ENCODE measurements at places on chromosomes 2 and 18.

- no peak for ATAC-seq
These were observed 1.5 kb downstream of the VAMP5 start for GRCh38 chr2:85585781-85586105.

DNA sequence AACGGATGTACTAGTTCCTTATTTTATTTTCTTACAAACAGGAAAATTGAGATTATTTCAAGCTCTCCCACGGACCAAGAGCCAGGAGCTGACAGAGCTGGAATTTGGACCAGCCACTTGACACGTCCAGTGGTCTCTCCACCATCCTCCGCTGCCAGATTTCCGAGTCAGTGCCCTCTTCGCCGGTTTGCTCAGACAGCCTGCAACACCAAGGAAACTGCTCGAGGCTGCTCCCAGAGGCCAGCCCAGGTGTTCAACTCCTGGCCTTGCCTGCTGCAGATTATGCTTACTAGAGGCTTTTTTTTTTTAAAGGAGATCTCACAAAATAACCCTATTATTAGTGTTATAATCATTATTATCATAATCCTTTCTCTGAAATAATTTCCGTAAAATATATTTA, 779.8 kb downstream of the RNF144A start:
- ATAC-seq, result no peak

- ATAC-seq, result no peak
These were observed 8.1 kb downstream of the MARS2 start for GRCh38 chr2:197713271-197713670.

DNA sequence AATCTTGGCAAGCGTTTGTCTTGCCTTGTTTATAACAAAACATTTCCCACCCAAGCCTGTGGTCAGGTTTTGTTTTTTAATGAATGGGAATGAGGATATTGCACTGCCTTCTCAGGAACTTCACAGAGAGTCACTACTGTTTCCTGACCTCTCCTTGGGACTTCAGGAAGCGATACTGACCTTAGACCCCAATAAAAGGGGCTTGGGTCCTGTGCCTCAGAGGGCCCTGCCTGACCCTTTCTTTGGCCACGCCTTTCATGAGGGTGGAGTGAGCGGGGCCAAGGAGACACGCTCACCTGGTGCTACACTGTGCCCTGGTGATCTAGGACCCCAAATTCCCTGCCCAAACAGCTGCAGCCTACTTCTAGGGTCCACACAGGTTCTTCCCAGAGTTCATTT, 92.8 kb upstream of the TGFA start:
- ATAC-seq, result no peak

DNA sequence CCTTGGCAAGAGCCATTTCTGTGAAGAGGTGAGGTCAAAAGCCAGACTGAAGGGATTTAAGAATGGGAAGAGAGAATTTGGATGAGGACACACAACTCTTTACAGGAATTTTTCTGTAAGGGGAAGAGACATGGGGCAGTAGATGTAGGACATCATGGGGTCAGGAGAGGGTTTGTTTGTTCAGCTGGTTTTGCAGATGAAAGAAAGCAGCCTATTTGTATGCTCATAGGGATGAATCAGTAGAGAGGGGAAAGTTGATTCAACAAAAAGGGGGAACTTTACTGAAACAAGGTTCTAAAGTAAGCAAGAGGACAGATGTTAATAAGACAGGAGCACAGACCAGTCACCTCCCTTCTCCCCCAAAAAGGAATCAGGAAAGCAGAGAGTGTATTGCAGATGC, 11.2 kb downstream of the SCG2 start:
- ATAC-seq, result no peak

DNA sequence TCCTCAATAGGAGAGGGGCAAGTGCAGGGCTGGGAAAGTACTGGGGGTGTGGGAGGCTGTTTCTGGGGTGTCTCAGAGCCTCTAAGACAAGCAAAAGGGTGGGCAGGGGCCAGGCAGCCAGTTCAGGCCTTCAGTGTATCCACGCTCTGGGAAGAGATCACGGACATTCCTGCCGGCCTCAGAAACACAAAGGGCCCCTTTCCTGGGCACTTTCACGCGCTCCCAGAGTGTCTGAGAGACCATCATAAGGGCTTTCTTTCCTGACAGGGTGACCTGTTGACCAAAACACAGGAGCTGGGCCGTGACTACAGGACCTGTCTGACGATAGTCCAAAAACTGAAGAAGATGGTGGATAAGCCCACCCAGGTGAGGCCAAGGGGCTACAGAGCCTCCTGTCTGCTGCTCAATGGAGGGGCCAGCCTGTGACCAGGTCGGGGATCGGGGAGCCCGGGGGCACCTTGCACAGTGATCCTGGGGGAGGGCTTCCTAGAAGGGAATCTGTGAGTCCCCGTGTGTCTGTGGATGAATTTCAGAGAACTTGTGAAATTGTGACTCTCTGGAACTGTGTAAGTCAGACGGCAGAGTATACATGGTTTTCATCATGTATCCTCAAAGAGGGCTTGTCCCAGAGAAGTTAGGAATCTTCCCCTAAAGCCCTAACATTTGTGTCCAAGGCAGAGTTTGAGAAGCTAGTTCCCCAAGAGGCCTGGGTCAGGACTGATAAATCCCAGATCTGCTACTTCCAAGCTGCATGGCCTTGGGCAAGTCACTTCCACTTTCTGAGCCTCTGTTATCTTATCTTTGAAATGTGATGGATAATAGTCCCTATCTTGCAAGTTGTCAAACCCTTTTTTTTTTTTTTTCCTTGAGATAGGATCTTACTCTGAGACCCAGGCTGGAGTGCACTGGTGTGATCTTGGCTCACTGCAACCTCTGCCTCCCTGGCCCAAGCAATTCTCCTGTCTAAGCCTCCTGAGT, 1.8 kb downstream of the GNLY start:
- no peak for ATAC-seq

GRCh38 chr2:220785178-220785577, 786.9 kb downstream of the EPHA4 start:
- no peak for ATAC-seq

- peak; percentile 17 for ATAC-seq
These were observed 2.0 kb upstream of the CAPN14 start for GRCh38 chr2:31219131-31219969.

DNA sequence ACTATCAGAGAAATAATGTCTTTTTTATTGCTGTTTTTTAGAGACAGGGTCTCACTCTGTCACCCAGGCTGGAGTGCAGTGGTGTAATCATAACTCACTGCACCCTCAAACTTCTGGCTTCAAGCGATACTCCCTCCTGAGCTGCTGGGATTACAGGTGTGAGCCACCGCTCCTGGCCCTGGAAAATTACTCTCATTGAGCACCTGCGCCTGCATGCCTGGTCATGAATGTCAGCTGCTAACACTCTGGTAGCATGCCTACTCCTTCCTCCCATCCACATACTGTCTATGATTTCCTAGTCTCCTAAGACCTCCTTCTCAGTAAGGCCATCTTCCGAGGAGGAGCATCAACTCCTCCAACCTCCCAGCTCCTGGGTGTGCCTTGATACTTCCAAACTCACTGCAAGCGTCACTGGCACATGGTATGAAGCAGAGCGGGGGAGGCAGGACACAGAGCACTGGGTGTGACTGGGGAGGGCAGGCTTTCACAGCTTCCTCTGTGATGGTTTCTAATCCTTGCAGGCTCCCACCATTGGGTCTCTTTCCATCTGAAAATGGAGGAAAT, 1.6 kb upstream of the MAP2 start:
- ATAC-seq, result no peak

DNA sequence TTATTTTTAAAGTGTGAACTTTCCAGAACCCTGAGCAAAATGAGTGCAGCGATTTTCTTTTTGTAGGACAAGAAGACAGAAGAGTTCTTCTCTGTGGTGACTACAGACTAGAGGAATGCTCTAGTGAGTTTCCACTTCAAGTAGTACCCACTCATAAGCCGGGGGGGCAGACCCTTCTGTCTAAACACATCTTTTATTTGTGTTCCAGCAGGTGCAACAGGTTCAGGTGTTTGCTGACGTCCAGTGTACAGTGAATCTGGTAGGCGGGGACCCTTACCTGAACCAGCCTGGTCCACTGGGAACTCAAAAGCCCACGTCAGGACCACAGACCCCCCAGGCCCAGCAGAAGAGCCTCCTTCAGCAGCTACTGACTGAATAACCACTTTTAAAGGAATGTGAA, 25.2 kb downstream of the PTRHD1 start:
- ATAC-seq, result no peak

DNA sequence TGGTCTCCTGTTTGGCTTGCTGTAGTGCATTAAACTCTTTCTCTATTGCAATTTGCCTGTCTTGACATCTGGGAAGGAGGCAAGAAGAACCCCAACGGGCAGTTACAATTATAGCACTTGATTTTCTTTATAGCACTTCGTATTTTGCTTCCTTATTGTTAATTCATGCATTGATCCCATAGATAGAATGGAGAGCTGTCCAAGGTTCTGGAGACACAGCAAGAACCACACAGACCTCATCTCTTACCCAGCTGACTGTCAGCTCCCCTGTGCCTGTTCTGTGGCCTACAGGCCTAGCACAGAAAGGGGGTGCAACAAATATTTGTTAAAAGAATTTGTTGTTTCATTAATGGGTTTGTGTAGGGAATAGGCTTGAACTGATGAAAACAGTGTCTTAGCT, 194.3 kb downstream of the GALNT1 start:
- no peak for ATAC-seq

DNA sequence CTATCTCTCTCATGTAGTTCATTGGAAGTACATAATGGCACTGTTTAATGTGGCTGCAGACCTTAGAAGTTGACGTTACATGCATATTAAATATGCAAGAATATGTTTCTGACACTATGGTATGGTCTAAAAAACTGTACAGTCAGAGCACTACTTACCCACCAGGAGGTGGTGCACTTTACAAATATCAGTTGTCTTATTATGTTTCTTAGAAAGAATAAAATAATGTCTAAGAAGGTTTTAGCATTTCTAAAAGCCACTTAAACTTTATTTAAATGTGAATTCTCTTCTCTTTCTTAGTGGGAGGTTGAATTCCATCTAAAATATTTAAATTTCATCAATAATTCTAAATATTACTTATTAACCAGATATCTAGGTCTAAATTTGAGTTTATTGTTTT, 4.3 kb downstream of the TMEFF2 start:
- ATAC-seq, result no peak

GRCh38 chr18:59358414-59358711, 702 bp downstream of the LMAN1 start:
- ATAC-seq, result no peak

GRCh38 chr2:63589148-63589958, 590 bp downstream of the MDH1 start:
- ATAC-seq, result no peak

DNA sequence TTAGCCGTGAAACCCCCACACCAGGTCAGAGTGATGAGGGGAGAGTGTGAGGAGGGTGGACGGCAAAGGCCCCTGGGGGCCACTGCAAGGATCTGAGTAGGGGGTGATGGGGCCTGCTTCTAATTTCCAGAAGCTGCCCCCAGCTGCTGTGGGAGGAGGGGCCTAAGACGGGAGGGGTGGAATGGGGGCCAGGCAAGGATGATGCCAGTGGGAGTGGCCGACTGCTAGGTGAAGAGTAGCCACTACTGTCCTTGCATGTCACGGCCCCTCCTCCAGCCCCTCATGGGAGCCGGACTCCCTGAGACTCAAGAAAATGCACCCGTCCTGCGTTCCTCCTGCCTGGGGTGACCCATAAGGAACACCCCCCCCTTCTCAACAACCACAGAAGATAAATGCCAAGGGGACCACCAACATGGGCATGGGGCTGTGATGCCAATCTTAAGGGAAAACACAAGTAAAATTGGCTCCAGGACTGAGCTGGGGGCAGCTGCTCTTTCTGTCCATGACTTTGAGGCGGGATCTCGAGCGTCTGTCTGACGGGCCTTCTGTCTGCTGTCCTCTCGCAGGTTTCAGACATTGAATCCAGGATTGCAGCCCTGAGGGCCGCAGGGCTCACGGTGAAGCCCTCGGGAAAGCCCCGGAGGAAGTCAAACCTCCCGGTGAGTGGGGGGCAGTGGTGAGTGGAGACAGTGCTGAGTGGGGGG, 24.2 kb upstream of the PRLH start:
- no peak for ATAC-seq

GRCh38 chr2:79887747-79888374, 375.0 kb downstream of the CTNNA2 start:
- no peak for ATAC-seq

GRCh38 chr2:200300638-200301314, 5.7 kb upstream of the SPATS2L start:
- no peak for ATAC-seq

- ATAC-seq, result no peak
These were observed 613.4 kb downstream of the DCC start for GRCh38 chr18:52953387-52953786.

GRCh38 chr2:72603481-72603880, 222.4 kb downstream of the EXOC6B start:
- no peak for ATAC-seq

Data from activated CD4-positive, CD25-positive, alpha-beta regulatory T cell treated with anti-CD3 and anti-CD28 coated beads, Interleukin-2, amount 50 U/mL, for 24 hours (primary cell).